ENCODE measurements at places on chromosomes 6 and 20.

GRCh38 chr6:81575442-81575841 lies 177.0 kb downstream of the TENT5A start:
- DNase-seq, result no peak

- DNase-seq, result no peak
These were observed 65.1 kb upstream of the PLEKHG1 start for GRCh38 chr6:150534553-150534952.

DNA sequence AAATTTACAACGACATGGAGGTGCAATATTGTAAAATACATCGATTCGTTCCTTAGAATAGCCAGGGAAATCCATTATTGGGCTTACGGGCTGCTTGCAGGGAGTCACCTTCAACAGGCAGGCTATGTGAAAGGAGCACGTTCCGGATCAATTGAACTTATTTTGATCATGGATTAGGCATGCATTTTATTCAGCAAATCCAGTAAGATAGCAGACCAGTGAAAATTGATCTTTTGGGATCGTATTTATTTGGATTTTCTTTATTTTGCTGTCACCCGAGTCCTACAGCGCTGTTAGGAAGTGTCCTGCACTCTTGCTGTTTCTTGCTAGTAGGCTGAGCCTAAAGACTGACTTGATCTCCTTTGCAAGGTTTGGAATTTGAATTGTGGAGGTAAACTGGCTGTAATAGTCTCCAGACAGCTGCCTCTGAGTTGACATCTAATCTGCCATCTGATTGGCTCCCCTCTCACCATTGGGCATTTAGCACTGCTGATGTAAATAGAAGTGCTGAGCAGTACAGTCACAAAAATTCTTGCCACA lies 3.0 kb downstream of the ARID1B start:
- DNase-seq, result peak; percentile 91

GRCh38 chr6:91435630-91436029 lies 848.8 kb upstream of the MAP3K7 start:
- no peak for DNase-seq

DNA sequence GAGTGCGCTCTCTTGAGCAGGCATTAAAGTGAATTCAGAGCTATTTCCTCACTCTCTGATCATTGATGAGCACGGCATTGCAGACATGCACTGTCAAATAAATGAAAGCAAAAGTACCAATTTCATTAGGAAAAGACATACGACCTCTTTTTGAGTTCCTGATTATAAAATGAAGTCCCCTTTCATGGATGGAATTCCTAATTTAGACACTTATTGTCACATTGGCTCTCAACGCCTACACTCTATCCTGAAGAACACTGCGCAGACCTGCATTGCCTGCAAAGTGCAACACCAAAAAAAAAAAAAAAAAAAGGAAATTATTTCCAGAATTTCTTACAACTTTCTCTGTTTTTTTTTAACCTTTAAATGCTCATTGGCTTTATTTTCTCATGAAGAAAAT lies 1.6 kb downstream of the ADGRB3 start:
- no peak for DNase-seq

DNA sequence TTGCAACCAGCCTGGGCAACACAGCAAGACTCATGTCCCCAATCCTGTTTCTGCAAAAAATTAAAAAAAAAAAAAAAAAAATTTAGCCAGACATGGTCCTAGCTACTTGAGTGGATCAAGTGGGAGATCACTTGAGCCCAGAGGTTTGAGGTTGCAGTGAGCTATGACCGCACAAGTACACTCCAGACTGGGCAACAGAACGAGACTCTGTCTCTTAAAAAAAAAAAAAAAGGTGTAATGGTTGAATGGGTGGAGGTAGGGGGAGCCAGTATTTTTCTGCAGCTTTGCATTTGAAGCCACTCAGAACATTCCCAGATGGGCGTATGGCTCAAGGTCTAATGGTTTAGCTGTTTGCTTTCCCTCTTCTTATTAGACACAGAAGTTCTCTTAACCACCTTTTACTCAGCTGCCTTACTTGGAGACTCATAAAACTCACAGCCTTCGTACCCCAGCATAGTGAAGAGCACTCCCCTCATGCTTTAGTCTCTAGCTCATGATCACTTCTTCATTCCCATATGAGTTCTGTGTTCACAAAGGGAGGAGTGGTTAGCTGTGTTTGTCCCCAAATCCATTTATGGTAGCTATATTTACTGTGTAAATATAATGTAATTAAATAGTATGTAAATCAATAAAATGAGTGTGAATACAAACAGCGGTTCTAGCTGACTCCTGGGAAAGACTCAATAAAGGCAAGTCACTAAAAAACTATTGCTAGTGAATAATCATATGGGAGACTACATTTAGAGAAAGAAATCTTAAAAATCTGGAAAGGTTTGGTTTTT lies 9.0 kb downstream of the FKBP1A start:
- no peak for DNase-seq

GRCh38 chr6:25750906-25751305 lies 3.6 kb upstream of the SLC17A4 start:
- no peak for DNase-seq

GRCh38 chr6:156026486-156027247 lies 571.0 kb upstream of the NOX3 start:
- no peak for DNase-seq

DNA sequence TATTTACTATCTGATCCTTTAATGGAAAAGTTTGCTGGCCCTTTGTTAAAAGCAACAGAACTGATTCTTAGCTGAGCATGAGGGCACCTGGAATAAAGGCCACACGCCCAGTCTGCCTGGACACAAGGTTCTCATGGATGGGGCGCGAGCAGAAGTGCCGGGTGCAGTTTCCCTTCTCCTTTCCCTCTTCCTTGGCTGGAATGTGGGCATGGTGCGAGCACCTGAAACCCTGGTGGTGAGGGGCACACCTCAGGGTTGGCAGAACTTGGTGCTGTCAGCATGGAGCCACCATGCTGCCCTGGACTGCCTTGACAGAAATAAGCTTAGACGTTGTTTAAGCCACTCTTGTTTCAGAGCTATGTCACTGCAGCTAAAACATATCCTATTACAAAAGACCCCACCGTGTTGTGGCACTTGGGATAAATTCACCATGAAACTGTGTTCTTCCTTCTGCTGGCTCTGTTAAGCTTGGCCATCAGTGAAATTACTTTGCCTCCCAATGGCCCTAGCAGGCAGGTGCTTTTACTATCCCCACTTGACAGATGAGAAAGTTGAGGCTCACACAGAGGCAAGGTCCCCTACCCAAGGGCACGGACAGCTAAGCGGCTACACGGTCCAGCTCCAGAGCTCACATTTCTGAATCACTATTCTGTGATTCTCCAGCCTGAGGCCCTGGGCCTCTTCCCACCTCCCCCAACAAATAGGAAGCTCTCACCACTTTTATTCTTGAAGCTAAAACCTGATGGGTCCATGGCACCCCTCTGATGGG lies 115.9 kb downstream of the PREX1 start:
- DNase-seq, result no peak

GRCh38 chr6:7604506-7604905 lies 14.5 kb downstream of the SNRNP48 start:
- DNase-seq, result no peak

GRCh38 chr20:17641520-17641964 lies 40.5 kb downstream of the RRBP1 start:
- DNase-seq, result no peak

Measured in SW480 (cell line).